T-helper 9 cell (primary cell): ENCODE measurements at places on chromosomes 5 and 9.

DNA sequence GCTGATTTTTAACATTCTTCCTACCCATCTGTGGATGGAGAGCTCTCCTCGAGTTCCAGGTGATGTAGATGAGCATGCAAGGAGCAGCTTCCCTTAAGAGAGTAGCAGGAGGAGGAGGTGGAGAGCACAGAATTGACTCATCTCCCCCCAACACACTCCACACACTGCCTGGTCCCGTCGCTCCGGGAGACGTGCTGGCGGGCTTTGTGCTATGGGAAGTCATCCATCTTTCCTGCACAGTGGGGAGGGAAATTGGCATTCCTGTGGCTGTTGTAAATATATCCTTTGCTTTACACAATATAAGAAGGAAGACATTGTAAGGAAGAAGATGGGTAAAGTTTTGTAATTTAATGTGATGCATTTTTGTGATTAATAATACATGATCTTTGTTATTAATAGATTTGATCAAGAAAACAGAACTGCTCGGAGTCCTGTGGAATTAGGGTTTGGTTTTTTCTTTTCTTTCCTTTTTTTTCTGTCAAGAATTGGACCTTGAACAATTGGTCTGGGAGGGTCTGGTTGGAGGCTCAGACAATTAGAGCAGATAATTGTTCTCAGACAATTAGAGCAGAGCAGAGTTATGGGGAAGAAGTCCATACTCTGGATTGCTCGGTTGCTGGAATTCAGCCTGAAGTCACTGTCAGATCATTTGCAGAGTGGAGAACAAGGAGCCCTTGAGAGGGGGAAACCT, 297.8 kb downstream of the GADD45G start:
- DNase-seq = no peak

DNA sequence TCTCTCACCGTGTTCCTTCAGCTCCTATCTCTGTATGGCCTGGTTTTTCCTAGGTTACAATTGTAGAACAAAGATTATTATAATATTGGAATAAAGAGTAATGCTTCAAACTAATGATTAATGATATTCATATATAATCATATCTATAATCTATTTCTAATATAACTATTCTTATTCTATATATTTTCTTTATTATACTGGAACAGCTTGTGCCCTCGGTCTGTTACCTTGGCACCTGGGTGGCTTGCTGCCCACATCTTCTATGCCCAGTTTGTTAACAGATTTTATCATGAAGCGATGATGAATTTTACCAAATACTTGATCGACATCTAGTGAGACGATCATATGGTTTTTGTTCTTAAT, 363.6 kb upstream of the TYRP1 start:
- DNase-seq = no peak

- no peak for DNase-seq
These were observed 63.6 kb upstream of the PSD2 start for GRCh38 chr5:139732019-139732418.

DNA sequence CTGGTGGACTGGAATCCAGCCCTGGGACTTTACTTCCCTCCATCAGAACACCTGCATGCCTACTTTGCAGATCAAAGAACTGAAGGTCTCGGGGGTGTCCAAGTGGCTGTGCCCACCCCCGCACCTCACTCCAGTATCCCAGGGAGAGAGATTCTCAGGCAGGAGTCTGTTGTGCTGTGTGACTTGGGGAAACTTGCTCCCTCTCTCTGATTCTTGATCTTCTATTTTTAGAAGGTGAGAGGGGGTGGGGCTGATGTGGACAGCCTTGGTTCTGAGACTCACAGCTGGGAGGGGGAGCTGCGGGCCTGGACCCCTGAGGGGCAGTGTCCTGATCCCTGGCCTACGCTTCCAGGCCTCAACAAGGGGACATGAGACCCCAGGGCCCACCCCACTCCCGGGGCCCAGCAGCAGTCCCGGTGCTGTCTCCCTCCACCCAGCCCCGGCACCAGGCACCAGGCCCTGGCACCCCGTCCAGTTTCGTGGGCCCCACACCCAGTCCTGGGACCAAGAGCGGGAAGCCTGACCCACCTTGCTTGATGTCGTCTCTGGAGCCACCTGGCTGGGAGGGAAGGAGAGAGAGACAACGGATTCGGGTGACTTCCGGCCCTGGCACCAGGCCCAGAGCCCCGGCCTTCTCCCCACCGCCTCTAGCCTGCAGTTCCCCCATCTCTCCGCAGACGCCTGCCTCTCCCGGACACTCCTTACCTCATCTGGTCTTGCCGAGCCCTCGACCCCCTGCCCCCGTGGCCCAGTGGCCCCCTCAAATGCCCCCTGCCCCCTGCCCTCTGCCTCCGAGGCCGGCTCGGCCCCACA, 74.0 kb upstream of the SPTLC1 start:
- no peak for DNase-seq

GRCh38 chr5:77032635-77033034, 2.4 kb downstream of the AGGF1 start:
- DNase-seq = no peak
